Inflammatory macrophage treated with lipopolysaccharide for 4 hours (primary cell): ENCODE measurements at places on chromosomes 5 and 9.

GRCh38 chr5:81826128-81826527 lies 75.2 kb upstream of the SSBP2 start:
- DNase-seq = no peak

DNA sequence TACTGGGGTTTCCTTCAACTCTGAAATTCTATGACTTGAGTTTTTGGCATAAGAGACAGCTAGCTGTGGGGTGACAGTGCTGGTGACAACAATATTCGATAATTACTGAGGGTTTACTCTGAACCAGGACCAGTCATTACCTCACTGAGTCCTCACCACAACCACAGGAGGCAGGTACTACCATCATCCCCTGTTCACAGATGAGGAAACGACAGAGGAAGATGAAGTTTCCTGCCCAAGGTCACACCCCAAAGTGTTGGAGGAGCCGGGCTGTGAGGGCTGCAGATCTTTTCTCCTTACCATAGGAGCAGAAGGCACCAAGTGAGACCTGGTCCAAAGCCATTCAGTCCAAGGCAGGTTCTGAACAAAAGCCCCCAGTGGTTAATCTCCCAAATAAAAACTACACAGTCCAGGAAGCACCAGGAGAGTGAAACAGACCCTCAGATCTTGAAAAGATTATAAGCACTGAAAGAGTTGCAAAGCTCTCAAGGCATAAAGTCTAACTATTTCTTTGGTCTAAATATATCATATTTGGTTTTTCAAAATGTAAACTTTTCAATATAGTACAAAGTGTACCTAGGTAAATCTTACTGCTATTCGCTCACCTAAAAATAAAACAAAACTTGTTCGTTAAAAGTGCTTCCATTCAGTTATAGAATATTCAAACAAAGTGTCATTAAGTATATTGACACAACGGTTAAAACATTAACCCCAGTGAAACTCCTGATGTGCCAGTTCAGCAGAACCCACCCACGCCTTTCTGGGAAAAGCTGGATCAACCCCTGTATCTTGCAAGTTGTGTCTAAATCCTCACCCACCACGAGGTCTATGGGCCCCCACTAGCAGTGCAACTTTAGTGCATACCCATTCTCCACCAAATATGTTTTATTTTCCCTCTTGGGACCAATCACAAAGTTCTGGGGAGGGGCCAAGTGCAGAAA lies 82.6 kb upstream of the EQTN start:
- no peak for DNase-seq

GRCh38 chr5:132915681-132916080 lies 42.2 kb downstream of the LEAP2 start:
- peak; percentile 63 for DNase-seq

GRCh38 chr5:119795768-119796167 lies 166.4 kb downstream of the FAM170A start:
- no peak for DNase-seq

DNA sequence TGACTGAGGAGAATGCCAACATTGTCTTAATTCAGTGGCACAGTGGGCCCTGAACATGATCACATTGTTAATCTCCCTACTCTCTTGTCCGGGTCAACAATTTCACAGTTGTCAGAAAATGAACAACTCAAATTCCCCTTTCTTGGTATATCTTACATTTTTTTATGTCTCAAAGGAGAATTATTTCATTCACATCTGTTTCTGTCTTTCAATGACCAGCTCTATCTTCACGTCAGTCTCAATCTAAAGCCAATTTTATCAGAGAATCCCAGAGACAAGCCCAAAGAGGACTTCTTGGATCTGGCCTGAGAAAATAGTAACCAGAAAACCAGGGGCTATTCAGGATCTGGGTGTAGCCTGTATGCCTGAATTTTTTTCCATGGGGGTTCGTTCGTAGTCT lies 477.5 kb downstream of the PDE4D start:
- no peak for DNase-seq

GRCh38 chr5:19577882-19578281 lies 410.1 kb downstream of the CDH18 start:
- DNase-seq = no peak
